CD8-positive, alpha-beta memory T cell (primary cell): ENCODE measurements at places on chromosomes 11 and 22.

DNA sequence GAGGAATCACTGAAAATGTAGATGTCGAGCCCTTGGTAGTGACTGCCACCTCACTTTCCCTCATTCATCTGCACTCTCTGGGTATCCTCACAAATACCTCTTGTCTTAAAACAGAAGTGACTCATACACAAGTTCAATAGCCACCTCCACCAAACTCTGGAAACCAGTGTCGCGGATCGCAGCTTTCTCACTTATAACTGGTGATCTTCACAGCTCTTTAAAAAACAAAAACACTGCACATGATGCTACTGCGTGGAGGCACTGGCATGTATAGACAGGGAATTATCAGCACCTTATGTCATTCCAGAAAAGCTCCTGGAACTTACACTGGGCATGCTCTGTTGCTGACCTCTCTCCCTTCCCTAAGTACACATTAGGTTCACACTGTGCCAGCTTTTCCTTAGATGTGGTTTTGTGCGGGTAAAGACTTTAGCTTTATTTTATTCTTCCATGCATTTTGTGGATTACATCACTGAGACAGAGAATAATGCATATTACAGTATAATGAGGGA lies 425.5 kb upstream of the CADM1 start:
- DNase-seq = no peak

DNA sequence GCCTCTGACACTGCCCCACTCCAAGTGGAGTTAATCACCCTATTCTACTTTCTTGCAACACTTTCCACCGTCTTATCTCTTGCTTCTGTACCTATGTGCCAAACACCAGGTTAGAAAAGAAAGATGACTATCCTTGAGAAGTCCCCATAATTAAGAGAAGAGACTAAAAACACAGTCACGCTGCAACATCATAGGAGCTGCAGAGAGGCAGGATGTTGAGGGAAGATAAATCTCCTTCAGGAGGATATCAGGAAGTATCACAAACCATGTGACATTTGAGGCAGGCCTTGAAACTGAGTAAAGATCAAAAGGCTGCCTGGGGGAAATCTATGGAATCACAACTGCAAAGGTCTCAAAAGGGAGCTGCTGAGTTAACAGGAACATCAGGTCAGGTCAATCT lies 24.8 kb downstream of the GAB2 start:
- DNase-seq = no peak

GRCh38 chr11:118175993-118176777 lies at the start of gene SCN2B:
TSS of gene SCN2B (minus strand) at chr11:118176639. CDS start at chr11:118176431, 208 bp downstream.
- no peak for DNase-seq

DNA sequence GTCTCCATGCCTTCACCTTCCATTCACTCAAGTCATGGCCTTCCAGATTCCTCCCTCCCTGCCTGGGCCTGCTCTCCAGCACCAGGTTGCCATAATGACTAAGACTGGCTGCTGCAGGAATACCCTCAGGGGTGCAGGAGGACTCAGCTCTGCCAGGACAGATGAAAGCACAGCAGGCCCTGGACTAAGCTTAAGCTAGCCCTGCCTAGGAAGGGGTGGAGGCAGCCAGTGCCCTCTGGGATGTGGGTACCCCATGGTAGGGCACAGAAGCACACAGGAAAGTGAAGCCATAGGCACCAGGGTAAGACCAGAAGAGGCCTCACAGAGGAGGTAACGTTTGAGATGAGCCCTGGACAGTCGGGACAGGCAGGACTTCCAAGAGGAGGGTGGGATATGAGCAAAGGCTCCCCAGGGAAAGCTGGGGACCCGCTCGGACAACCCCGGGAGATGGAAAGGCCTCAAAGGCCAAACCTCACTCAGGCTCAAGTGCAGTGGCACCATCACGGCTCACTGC lies 3.0 kb upstream of the RIN1 start:
- no peak for DNase-seq

DNA sequence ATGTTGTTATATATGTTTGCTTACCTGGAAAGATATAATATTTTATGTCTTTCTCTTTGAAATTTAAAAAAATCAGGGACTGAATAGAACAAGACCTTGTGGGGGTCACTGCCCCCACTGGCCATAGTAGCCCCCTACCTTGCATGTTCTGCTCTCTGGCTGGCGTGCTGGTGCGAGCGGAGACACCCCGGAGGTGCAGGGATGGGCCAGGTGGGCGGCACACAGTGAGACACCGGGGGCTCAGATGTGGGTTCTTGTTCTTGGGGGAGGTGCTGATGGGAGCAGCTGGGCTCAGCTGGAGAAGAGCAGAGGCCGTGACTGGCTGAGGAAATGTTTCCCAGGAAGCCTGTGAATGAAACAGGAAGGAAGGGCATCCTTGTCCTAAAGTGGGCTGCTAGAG lies 20.2 kb downstream of the GAB4 start:
- DNase-seq = no peak
